ENCODE measurements at places on chromosomes 5 and 9. TPM values are rescaled to one million over a fixed set of nuclear protein-coding genes. Genes with fewer than 3 reads are reported as not detected.

TMEM245 gene
- total RNA-seq = 88.1 TPM

MEGF10 gene
- total RNA-seq = 8.2 TPM

AFAP1L1 gene
- 39.3 TPM for total RNA-seq

GRCh38 chr5:6080930-6081726 lies 297.2 kb downstream of the MED10 start:
- DNase-seq = no peak

DNA sequence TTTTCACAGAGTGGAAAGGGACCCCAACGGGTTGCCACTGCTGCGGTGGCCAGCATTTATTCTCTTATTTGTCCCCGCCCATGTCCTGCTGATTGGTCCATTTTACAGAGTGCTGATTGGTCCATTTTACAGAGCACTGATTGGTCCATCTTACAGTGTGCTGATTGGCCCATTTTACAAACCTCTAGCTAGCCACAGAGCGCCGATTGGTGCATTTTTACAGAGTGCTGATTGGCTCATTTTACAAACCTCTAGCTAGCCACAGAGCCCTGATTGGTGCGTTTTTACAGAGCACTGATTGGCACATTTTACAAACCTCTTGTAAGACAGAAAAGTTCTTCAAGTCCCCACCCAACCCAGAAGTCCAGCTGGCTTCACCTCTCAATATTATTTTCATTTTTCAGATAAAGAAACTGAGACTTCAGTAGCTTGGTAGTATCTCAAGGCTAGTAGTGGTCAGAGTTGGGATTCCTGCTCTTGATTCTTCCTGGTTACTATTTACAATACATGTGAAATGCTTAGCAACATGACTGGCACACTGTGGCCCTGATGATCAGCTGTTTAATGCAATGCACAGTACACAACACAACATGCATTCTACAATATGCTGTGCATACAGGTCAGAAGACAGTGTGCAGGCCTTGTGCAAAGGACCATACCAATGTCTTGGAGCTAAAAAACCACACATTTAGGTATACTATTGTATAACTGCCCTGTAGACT lies 63.6 kb upstream of the BOD1 start:
- no peak for DNase-seq

GRCh38 chr5:138611678-138612218 lies 36.5 kb upstream of the HSPA9 start:
- DNase-seq = no peak

- no peak for DNase-seq
Observed at GRCh38 chr9:127588740-127589506, 23.2 kb upstream of the STXBP1 start.

DNA sequence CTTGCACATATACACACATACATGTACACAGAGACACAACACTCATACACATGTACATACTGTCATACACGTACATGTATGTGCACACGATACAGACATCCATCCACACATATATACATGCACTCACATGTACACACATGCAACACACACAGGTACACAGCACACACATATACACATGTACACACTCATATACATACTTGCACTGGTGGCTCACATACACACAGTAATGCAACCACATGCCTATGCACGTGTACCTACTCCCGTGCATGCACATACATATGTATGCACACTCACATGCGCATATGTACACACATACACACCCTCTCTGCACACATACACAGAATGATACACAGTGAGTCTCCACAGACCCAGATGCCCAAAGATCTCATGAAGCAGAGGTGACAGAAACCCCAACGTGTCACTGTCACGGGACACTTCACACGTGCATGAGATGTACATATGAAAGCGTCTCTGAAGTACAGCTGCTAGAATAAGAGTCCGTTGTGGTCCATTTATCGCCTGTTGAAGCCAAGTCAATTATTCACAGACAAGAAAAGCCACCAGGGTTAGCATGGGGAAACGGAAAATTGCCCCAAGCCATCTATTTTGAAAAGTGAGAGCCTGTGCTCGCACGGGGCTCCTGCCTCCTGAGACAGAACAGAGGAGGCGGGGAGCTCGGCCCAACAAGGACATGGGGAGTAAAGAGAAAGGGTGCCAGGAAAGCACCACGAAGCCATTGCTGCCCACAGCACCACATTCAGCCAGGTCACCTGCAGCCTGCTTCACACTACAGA lies 24.9 kb downstream of the LPCAT1 start:
- no peak for DNase-seq

DNA sequence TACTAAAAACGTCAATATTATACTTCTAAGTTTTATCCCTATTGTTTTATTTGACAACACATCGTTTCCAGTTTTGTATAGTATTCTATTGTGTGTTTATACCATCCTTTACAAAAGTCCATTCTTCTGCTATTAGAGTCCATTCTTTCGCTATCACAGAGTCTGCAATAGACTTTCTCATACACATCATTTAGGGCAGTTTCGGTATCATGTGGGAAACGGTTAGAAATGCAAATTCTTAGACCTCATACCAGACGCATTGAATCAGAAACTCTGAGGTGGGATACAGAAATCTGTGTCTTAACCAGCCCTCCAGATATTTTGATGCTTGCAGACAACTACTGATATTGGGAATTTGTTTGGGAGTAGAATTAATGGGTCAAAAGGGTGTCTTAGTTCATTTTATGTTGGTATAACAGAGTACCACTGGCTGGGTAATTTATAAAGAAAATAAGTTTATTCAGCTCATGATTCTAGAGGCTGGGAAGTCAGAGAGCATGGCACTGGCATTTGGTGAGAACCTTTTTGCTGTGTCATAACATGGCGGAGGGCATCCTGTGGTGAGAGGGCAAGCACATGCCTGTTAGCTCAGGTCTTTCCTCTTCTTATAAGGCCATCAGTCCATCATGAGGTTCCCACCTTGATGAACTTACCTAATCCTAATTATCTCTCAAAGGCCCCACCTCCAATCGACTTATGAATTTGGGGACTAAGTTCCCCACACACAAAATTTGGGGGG lies 21.1 kb downstream of the CARTPT start:
- no peak for DNase-seq

DNA sequence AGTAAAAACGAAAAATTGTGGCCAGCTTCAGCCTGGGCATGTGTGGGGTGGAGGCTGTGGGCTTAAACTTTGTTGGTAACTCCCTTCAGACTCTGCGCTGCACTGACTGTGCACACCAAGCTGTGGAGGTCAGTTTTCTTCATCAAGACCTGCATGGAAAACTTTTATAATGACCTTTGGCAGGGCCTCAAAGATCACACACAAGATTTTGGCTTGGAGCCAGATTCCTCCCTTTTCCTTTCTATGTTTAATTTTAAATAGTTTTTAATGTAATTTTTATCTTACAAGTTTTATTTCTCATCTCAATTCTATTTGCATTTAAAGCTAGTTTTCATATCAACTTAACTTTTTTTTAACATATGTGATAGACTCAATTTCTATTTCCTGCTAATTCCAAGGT lies 1211.1 kb upstream of the CDH18 start:
- DNase-seq = no peak

DNA sequence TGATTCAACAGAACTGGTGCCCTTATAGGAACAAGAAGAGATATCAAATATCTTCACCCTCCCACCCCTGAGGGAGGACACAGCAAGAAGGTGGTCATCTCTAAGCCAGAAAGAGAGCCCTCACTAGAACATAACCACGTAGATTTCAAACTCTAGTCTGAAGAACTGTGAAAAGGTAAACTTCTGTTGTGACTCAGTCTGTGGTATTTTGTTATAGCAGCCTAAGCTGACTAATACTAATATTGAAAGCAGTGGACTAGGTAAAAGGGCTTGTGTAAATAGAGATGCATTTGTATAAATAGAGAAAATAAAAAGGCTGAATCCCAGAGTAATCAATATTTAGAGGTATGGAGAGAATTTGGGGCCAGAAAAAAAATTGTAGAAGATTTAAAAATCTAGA lies 157.6 kb upstream of the CCNH start:
- no peak for DNase-seq

DNA sequence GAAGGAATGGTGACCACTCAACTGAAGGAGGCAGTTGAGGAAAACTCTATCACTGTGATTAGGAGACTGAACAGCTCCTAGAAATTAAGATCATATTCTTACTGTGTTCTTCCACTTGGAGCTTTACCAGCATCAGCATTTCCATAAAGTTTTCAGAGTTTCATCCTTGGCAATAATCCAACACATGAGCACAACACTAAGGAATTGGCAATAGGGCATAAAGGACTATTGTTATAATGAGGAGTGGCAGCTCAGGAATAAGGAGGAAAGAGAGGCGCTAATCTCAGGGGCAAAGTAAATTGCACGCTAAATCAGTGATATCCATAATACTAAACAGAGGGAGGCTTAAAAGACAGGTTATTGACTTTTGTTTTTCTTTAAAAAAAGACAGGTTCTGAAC lies 338.9 kb downstream of the EFNA5 start:
- DNase-seq = no peak

Measured in cardiac muscle cell (in vitro differentiated cells and primary cell).